ENCODE measurements at places on chromosomes 7 and 10.

- DNase-seq = no peak
Measured at GRCh38 chr7:4124556-4125477, 557.3 kb upstream of the FOXK1 start.

- DNase-seq = no peak
Measured at GRCh38 chr10:22611425-22612115, 102.8 kb downstream of the PIP4K2A start.

GRCh38 chr10:122639801-122640200 is 59.8 kb downstream of the C10orf120 start:
- no peak for DNase-seq

- no peak for DNase-seq
Measured at GRCh38 chr10:24147321-24147720, 61.6 kb upstream of the KIAA1217 start.

GRCh38 chr10:3143366-3143765 is 29.2 kb downstream of the PITRM1 start:
- no peak for DNase-seq

DNA sequence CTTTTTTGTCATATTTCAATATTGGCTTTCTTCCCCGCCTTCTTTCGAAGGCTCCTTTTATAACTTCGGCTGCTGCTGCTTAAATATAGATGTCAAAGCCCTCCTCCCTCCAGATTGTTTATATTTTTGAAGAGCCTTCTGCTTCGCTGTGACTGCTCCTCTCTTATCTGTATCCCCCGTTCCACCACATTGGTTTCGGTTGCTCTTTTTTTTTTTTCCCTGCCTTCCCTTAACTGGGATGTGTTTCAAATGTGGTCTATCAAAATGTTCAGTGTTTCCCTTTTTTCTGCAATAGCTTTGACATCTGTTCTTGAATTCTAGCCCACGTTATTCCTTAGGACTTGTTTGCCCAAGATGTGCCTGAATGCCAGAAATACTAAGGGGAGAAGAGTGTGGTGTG is 96.4 kb downstream of the CUX1 start:
- DNase-seq = no peak

DNA sequence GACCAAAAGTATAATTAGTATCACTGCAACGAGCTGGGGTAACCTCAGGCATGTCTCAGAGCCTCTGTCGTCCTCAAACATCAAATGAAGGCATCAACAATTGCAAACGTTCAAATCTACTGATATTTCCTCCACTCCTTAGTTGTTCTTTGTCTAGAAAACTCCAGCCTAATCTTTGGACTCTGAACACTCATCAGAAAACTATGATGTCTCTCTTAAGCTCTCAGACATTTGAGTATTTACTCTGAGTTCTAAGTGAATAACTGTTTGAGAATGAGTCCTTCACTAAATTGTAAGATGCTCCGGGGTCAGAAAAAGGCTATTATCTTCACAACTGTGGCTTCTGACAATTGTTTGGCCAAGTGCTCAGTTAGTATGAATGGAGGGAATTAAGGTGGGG is 536.4 kb downstream of the NRG3 start:
- no peak for DNase-seq

DNA sequence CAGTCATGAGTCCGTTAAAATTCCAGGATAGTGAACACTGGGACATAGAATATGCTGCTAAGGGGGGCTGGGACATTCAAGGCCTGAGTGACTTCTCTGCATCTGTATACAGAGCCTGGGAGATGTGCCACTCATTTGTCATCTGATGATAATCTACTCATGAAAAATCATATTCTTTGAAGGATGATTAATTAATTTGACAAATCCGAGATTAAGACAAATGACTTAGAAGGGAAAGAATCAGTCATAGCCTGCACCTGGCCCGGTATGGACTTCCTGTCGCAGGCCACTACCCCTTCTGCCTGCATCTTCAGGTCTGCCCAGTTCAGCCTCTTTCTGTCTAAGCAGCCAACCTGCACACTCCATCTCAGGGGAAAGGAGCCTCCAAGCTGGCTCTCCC is 18.8 kb upstream of the FAM170B start:
- DNase-seq = no peak

GRCh38 chr7:101096331-101096956 is 11.2 kb downstream of the TRIM56 start:
- DNase-seq = no peak

- DNase-seq = no peak
Measured at GRCh38 chr10:95650232-95650631, 6.3 kb downstream of the ALDH18A1 start.

DNA sequence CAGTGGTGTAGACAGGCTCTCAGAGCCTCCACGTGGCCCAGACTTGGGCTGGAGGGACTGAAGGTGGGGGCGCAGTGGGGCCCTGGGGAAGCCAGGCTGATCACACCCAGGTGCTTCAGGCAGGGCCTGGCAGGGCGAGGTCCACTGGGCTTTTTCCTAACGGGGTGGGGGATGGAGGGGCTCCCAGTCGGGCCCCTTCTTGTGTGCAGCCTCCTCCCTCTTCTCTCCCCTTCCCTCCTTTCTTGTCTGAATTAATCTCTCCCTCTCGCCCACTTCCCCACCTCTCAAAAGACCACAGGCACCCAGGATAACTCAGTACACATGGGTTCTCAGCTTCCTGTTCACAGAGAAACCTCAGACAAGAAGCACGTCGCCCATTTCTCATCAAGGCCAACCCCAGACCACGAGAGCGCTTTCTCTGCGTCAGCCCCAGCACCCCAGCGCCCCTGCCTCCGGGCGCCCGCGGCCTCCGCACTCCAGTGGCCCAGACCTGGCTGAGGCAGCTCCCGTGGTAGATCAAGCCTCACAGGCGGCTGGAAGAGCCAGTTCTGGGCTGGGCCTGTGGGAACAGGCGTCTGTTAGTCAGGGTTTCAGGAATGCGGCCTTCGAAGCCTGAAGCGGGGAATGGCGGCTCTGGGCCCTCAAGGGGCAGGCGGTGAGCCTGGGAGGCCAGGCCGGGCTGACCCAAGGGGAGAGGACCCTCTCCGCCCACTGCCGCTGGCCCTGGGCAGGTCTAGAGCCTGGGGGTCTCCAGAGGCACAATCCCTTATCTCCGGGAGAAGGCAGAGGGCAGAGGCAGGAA is 50.6 kb downstream of the PWWP2B start:
- DNase-seq = no peak

DNA sequence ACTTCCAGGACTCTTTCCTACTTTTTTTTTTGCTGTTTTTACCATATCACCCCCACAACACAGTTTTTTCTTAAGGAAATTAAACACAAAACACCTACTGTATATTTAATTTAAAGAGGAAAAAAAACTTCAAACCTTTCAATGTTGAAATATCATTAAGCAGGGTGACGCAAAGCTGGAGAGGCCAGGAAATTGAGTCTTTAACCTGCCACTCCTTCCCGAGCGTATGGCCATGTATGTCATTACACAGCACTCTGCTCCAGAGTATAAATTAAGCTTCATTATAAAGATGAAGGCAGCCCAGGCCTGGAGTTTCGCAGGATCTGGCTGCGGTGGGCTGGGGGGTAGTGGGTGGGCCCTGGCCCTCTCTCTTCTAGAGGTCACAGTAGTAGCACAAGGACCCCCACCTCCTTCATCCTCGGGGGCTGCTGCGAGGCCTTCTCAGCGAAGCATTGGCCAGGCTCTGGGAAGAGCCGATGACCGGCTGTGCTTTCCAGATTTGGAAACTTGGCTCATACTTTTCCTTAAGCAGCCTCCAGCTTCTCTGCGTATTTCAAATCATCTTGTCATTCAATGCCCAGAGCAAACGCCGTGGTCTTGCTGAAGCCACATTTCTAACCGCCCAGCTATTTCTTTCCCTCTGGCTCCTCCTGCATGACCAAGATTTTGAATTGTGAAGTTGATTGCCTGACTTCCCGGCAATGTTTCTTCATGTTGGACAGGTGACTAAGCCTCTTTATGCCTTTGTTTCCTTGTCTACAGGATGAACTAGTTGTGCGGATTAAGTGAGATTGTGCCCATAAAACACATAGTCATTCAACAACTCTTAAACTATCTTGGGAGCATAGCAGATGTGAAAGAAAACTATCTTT is 765.1 kb downstream of the SUGCT start:
- no peak for DNase-seq

DNA sequence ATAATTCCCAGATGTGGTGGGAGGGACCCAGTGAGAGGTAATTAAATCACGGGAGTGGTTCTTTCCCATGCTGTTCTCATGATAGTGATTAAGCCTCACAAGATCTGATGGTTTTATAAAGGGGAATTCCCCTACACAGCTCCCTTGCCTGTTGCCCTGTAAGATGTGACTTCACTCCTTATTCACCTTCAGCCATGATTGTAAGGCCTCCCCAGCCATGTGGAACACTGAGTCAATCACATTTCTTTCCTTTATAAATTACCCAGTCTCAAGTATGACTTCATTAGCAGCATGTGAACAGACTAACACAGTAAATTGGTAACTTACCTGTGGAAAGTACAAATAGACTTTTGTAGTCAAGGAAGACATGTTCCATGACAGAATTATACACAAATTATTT is 55.2 kb downstream of the ZNF716 start:
- no peak for DNase-seq

GRCh38 chr10:63583909-63584724 is 62.9 kb downstream of the REEP3 start:
- no peak for DNase-seq

- DNase-seq = no peak
Measured at GRCh38 chr10:94131885-94132284, 138.2 kb downstream of the PLCE1 start.

- DNase-seq = no peak
Measured at GRCh38 chr7:85595750-85596178, 408.9 kb upstream of the SEMA3D start.

DNA sequence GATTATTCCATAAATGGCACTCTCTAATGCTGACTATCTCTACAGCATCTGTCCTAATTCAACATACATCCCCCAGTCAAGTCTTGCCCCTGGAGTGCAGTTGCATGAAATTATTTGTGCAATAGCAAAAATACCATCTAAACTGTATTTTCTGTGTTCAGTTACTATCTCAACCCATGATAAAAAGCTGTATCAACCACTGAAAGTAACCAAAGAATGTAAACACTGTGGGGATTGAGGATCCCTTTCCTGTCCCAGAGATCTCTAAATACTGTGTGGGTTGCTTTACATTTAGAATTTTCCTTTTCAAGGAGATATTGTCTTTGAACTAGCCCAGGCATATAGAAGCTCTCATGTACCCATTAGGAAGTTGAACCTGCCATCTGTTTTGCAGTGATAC is 23.9 kb upstream of the DGKI start:
- no peak for DNase-seq

DNA sequence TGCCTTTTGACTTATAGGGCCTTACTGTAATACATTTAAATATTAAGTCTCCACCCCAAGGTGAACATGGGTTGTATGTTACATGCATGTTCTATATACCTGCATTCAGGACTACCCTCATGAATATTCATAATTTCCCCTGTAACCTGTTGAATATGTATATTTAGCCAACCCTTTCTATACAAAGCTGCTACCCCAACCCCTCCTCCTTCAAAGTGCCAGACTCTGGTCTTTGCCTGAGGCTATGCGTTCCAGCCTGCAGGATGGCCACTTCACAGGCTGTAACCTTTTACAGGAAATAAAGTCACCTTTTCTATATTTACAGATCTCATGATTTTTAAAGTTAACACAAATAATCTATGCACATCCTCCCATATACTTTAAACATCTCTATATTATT is 10.1 kb upstream of the UNC5B start:
- no peak for DNase-seq

DNA sequence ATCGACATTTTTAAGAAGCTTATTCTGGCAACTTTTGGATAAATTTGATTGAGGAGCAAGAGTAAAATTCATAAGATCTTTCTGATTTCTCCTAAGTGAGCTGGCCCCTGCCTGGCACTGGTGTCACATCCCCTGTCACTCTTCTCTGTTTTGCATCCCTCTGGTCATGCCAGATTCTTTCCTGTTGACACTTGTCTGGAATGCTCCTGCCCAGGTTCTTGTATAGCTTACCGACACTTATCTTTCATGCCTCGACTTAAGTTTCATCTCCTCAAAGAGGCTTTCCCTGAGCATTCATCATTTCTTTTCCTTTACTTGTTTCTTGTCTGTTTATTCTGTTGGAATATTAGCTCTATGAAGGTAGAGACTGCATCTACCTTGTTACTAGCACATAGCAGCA is 22.2 kb upstream of the AASS start:
- no peak for DNase-seq

DNA sequence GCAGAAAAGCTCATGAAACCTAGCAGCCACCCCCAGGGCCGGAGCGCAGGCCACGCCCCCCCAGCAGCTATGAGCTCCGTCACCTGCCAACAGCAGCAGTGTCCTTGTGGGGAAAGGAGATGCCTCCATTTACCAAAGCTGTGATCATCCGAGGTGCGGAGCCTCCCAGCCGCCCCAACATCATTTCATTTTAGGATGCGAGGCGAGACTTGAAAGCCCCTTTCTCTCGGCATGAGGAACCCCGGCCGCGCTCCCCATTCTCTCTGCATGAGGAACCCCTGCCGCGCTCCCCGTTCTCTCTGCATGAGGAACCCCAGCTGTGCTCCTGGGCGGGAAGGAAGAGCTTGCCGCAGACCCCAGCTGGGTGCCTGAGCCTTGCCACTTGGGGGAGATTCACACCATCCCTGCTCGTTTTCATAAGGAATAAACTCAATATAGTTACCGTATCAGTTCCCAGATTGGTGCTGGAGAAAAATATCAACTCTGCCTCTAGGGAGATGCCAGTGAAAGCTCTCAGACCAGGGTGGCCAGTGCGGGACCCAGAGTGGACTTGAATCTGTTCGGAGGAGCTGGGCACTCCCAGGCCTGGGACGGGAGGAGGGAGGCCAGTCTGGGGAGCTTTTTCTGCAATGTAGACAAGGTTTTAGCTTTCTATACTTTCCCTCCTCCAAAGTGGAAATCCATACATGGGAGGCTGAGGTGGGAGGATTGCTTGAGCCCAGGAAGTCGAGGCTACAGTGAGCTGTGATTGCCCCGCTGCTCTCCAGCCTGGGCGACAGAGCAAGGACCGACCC is 35.0 kb downstream of the JAKMIP3 start:
- DNase-seq = no peak

DNA sequence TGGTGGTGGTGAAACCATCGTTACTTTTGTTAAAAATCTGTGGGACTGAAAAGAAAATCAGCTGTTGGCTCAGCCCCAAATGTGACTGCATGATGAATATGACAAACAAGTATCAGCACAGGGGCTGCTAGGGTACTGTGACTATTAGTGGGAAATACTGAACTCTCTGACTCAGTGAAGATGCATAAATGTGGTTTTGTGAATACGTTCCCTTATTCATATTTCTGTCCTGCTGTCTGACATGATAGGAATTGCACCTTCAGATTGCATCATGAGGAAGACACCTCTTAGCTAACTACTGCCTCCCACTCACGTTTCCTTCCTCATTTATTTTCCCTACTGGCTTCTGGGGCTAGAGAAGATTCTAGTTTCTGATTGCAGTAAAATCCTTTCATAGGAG is 1.4 kb downstream of the CLEC5A start:
- DNase-seq = no peak

DNA sequence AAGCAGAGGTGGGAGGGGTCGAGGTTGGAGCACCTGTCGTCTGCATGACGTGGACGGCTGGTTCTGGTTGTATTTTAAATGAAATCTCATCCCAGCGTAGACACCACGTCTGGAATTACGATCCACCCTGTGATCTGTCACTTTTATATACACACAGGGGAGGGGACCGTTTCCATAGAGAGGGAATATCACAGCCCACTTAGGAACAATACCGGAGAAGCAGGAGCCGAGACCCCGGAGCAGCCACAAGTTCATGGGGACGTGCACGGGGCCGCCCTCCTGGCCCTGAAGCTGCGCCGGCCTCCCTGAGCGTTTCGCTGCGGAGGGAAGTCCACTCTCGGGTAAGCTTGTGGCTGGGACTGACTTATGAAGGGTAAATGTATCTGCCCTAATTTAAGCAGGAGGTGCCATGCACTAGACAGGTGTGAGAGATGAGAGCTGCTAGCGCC is at the start of gene UCN3:
Gene UCN3 (plus strand): TSS at position 77 of the 449 bp plus-strand sequence. CDS start 8,755 bp downstream, outside the sequence.
- DNase-seq = no peak
